GM23338 (cell line): ENCODE measurements at places on chromosomes 2 and 18.

DNA sequence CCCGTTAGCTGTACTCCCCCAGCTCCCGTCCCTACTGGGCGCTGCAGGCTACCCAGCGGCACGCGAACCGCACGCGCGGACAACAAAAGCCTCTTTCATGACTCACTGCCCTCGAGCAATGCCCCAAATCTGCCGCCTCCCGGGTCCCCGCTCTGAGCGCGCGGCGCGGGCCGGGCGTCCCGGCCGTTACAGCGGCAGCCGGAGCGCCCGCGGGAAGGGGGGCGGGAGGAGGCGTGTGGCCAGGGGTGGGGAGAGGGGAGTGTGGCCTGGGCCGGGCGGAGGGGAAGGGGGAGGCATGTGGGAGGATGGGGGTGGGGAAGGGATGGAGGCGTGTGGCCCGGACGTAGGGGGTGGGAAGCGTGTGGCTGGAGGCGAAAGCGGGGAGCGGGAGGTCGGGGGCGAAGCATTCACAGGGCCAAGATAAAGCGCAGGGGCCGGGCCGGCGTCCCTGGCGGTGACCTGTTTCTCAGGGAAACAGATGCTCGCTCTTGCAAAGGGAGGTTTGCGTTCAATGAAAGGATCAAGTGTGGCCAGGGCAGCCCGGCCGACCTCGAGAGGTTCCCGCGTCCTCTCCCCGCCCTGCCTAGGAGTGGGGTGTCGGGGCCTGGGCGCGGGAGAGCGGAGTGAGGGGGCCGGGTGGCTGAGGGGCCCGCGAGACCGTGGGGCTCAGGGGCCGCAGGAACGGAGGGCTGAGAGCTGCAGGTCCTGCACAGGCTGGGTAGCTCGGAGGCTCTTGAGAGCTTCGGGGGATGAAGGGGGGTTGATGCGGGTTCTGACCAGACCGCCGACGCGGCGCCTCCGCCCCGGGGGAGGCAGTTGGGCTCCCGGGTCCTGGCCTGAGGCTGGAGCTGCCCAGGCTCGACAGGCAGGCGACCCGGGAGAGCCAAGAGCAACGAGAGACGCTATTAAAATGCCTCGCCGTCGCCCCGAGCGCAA lies 3.5 kb upstream of the NEUROD1 start:
- H3K4me3 ChIP-seq = peak overlapping the region; percentile 65
- H3K4me1 ChIP-seq = peaks cover 58% of the 10 kb centered on the region
- peak; percentile 85 for DNase-seq
- H3K36me3 ChIP-seq = no peaks in the 10 kb centered on the region
- H3K27ac ChIP-seq = no peak overlapping the region

GRCh38 chr2:241617431-241618154 lies 19.4 kb downstream of the THAP4 start:
- no peak overlapping the region for H3K4me3 ChIP-seq
- no peaks in the 10 kb centered on the region for H3K27me3 ChIP-seq
- peak; percentile 91 for DNase-seq
- H3K4me1 ChIP-seq = peaks cover 6% of the 10 kb centered on the region; the same call in 1 of the 2 replicates

DNA sequence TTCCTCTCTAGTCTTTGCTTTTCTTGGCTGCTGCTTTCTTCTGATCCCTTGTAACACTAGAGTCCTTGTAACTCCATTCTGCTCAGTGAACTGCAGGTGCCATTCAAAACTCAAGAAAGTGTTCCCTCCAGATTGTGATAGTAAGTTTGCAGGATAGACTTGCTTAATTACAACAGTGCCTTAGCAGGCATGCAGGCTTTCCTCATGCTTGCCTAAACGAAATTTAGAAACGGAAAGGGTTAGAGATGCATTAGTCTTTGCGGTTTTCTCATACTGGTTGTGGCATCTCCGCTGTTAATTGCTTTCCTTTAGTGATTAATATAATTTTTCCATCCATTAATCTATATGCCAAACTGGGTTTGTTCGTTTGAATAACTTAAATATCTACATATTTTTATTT lies 82.9 kb downstream of the DOK6 start:
- no peak for DNase-seq
- H3K4me1 ChIP-seq = no peaks in the 10 kb centered on the region
- H3K36me3 ChIP-seq = no peaks in the 10 kb centered on the region
- no peaks in the 10 kb centered on the region for H3K27me3 ChIP-seq
- no peak overlapping the region for H3K27ac ChIP-seq

DNA sequence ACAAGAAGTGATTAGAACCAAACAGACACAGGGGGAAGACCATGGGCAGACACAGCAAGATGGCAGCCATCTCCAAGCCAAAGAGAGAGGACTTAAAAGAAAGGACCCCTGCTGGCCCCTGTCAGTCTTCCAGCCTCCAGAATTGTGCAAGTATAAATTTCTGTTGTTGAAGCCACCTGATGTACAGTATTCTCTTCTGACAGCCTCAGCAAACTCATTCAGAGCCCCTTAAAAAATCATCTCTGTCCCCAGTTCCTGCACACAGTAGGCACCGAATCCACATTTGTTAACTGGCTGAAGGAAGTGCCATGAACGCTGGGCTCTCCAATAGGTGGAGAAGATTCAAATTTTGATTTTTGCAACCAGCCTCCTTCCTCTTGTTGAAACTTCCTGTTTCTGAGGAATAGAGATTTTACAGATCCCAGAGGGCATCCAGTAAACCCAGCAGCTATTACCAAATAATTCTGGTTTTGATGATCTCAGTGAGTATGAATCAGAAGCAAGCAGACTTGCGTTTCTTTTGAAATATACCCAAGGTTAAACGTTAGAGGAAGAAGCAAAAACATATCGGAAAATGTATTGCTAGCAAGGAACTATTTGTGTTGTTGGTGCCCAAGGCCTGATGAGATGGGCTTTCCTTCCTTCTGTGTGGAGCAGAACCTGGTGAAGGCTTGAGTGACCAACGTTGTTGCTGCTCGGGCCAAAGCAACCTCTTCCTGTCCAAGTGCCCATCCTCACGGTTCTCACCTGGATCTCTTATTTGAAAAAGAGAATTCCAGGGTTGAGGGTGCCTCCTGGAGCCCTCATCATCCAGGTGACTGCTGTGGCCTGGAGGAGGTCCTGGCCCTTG lies 47.7 kb upstream of the PLB1 start:
- H3K4me1 ChIP-seq = no peaks in the 10 kb centered on the region
- no peak overlapping the region for H3K4me3 ChIP-seq
- no peak overlapping the region for H3K27ac ChIP-seq
- no peak for DNase-seq

DNA sequence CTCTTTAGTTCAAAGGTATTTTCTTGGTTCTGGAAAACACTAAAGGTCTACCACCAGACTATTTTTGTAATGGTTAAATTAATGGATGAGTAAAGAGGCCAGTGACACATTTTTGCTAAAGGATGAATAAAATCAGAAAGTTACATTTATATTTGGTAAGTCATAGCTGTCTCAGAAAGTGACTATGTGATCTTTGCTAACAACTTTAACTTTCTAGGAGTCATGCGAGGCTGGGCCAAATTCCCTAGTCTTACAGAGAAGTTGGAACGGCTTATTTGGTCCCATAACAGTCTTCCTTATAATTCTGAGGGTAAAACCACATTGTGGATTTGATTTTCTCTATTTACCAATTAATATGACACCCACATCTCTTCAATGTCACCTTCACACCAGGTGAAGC lies 198.1 kb downstream of the PDE1A start:
- H3K4me3 ChIP-seq = no peak overlapping the region
- no peaks in the 10 kb centered on the region for H3K36me3 ChIP-seq
- no peaks in the 10 kb centered on the region for H3K4me1 ChIP-seq
- no peaks in the 10 kb centered on the region for H3K27me3 ChIP-seq

GRCh38 chr2:197908990-197909776 lies 104.8 kb downstream of the PLCL1 start:
- no peak overlapping the region for H3K27ac ChIP-seq
- no peaks in the 10 kb centered on the region for H3K36me3 ChIP-seq
- no peak for DNase-seq

GRCh38 chr18:74282755-74283554 lies 8.8 kb downstream of the CYB5A start:
- no peak for DNase-seq
- H3K36me3 ChIP-seq = no peaks in the 10 kb centered on the region
- H3K27me3 ChIP-seq = no peaks in the 10 kb centered on the region
- H3K4me3 ChIP-seq = peak overlapping the region; percentile 35; the same call in 1 of the 2 replicates
- H3K27ac ChIP-seq = peak overlapping the region; percentile 90
- H3K4me1 ChIP-seq = peaks cover 69% of the 10 kb centered on the region

DNA sequence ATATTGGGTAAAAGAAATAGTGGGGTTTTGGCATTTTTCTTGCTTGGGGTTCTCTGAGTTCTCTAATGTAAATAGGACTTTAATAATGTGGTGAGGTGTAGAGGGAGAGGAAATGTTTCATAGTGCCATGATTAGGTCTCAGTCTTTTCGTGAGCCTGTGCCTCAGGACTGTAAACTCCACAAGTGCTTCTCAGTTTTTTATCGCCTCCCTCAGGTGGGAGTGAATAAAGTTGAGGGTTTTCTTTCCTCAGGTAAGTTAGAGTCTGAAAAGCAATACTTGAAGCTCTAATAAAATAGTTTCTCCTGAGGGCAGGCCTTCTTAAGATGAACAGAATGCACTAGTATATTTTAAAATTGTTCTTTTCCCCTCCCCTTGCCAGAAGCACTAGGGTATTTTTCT lies 243.1 kb upstream of the SETBP1 start:
- no peaks in the 10 kb centered on the region for H3K4me1 ChIP-seq
- no peak overlapping the region for H3K27ac ChIP-seq
- DNase-seq = peak; percentile 46
- H3K27me3 ChIP-seq = no peaks in the 10 kb centered on the region
- H3K36me3 ChIP-seq = no peaks in the 10 kb centered on the region
- no peak overlapping the region for H3K4me3 ChIP-seq

DNA sequence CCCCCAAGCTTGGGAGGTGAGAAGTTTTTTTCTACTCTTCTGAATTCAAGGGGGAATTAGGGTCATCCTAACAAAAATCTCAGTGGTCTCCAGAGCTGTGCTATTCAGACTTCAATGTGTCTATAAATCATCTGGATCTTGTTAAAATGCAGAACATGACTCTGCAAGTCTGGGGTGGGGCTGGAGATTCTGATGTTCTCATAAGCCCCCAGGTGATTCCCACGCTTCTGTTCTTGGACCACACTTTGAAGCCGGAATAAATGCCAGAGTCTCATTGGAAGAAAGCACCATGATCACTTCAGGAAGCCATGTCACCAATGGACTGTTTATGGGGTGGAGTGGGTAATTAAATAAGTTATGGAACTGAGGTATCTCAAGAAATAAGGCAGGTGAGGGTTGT lies 22.2 kb upstream of the SLC16A14 start:
- no peaks in the 10 kb centered on the region for H3K27me3 ChIP-seq
- no peak overlapping the region for H3K27ac ChIP-seq

DNA sequence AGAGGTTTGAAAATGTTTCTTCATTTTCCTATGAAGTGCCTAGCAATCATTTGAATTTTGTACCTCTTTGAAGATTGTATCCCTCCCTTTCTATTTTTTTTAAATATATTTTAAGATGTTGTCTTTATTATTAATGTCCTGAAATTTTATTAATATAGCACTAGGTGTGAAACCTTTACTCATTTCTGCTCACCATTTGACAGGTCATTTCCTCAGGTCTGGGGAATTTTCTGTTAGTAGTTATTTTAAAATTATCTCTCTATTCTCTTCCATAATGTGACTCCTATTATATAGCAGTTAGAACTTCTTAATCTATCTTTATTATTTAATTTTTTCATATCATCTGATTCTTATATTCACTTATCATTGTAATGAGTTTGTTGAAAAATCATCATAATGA lies 1038.6 kb upstream of the SLC39A10 start:
- H3K4me3 ChIP-seq = no peak overlapping the region
- H3K27ac ChIP-seq = no peak overlapping the region
- H3K36me3 ChIP-seq = no peaks in the 10 kb centered on the region
- 0 out of 2 replicates have a peak, but pooled peaks cover 5% of the 10 kb centered on the region for H3K4me1 ChIP-seq
- DNase-seq = no peak

DNA sequence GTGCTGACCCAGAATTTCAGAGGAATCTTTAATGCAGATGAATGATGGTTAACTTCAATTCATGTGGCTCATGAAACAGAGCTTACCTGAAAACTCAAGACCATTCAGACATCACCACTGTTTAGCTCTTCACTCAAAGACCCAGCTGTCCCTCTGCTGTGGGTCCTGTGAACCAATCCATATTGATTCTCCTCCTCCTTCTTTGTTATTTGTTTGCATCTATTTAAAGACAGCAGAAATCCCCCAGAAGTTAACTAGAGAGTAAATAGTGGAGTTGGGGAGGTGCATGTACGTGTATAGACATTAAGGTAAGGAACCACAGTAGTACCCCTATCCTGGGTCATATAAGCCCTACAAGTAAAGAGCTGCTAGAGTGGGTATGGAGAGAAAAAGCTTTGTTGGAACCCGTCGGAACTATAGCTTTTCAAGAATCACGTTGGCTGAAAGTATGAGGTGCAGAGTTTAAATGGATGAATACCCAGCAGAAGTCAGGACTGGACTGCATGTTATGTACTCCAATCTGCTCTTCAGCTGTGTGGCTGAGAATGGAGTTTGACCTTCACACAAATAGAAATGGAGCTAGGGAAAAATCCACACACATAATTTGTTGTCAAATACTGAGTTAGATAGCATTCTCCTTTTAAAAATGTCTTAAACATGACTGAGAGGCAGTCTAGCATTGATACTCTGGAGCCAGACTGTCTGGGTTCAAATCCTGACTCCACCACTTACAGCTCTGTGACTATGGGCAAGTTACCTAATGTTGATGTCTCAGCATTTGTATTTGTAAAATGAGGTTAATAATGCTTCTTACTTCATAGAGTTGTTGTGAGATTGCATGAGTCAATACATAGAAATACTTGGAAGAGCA lies 81.7 kb upstream of the HK2 start:
- H3K27ac ChIP-seq = no peak overlapping the region
- DNase-seq = no peak
- no peaks in the 10 kb centered on the region for H3K36me3 ChIP-seq
- H3K27me3 ChIP-seq = no peaks in the 10 kb centered on the region
- no peak overlapping the region for H3K4me3 ChIP-seq
- no peaks in the 10 kb centered on the region for H3K4me1 ChIP-seq

DNA sequence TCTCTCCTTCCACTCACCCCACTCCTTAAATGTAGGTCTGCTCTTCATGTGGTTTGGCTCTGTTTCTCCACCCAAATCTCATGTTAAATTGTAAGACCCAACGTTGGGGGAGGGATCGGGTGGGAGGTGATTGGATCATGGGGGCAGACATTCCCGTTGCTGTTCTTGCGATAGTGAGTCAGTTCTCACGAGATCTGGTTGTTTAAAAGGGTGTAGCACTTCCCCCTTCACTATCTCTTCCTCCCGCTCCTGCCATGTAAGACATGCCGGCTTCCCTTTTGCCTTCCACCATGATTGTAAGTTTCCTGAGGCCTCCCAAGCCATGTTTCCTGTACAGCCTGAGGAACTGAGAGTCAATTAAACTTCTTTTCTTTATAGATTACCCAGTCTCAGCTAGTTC lies 1044.5 kb upstream of the POU3F3 start:
- no peak for DNase-seq
- peaks cover 7% of the 10 kb centered on the region; the same call in 1 of the 2 replicates for H3K4me1 ChIP-seq
- no peak overlapping the region for H3K27ac ChIP-seq
- no peaks in the 10 kb centered on the region for H3K36me3 ChIP-seq
- no peaks in the 10 kb centered on the region for H3K27me3 ChIP-seq

DNA sequence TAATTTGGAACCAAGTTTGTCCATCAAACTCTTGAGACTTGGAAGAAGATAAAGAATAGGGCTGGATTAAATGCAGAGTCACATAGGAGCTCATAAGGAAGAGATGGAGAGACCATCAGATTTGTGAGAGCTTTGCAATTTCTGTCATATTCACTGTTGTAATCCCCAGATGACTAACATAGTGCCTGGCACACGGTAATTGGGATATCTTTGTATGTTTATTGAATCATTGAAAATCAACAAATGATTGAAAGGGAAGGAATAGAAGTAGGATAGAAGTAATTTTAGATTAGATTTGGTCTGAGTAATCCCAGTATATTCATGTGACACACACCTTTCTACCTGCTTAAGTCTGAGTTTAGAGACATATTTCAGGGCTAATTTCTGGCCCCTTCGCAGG lies 75.4 kb downstream of the LCLAT1 start:
- H3K27ac ChIP-seq = no peak overlapping the region
- no peaks in the 10 kb centered on the region for H3K27me3 ChIP-seq
- no peak overlapping the region for H3K4me3 ChIP-seq
- no peak for DNase-seq
